Central memory CD4-positive, alpha-beta T cell (primary cell): ENCODE measurements at places on chromosomes 1 and 21.
A peak's percentile ranks its signal among the peaks of the same experiment; 100 is the strongest.

DNA sequence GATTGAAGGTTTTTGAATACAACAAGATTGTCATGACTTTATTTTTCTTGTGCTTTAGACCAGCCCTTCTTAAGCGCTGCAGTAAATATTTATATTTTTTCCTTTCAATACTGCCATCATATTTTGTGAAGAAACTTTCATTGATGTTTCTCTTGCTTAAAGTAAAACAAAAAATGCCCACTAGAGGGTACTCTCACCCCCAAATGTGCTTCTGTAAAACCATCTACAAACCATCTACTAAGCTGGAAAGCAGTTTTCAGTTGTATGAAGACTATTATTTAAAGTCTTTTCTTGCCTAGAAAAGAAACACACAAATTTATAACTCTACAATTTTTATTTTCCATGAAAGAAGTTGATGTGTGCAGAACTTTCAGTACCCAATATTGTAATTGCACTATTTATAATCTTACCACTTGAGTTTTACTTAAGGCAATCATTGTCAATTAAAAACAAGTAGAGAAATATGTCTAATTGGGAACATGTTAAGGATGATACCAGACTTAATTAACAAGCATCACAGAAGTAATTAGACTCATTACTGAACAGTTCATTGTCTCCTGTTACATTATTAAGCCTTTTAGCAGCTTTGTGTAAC is 10.7 kb downstream of the LEPR start:
- DNase-seq, result peak; percentile 7

DNA sequence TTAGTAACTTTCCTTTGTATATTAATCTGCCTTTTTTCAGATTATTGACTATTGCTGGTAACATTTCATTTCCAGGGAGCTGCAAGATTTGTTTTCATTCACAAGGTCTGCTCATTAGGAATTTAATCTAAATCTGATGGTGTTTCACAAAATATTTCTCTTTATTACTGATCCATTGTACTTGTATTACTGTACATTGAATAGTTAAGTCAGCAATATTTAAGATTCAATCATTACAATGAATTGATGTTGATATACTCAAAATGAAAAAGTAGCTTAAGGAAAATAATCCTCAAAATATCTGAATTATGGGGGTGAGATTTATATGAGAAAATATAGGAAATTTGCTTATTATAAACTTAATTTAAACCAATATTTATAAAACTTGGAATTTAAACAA is 308.6 kb upstream of the PBX1 start:
- no peak for DNase-seq

GRCh38 chr1:119873135-119874015 is 22.9 kb downstream of the ADAM30 start:
- no peak for DNase-seq

DNA sequence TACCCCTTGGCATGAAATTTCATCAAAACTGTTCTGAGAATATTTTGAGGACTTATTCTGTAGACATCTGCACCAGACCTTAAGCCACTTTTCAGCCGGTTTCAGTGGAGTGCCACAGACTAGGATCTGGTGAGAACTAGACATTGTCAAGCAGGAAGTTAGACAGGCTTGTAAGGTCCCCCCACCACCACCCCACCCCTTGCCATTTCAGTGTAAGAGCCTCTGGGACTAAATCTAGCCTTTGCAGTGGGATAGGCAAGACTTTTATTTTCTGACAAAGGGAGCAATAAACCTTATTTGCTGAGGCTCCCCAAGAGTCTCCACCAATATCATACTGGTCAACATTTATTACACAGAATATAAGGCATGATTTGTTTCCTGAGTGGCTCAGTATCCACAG is 77.9 kb upstream of the EXO1 start:
- DNase-seq, result no peak

- no peak for DNase-seq
Observed at GRCh38 chr1:46522184-46522968, 29.1 kb downstream of the KNCN start.

DNA sequence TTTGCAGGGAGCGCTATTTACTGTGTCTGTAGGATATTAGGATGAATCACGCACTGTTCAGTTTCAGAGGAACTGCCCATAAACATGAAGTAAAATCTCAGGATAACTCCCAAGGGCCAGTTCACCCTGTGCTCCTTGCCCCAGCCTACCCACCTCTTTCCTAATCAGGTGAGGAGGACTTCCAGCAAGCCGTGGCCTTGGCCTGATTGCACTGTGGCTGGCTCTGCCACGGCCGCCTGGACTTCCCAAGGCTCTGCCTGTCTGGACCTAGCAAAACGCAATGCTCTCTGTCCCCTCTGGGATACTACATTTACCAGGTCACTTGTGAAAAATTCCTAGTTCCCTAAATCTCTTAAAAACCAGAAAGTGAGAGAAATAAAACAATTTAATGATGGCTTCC is 7.4 kb upstream of the ASCL5 start:
- DNase-seq, result no peak

- no peak for DNase-seq
Observed at GRCh38 chr1:159469921-159470533, 30.5 kb downstream of the OR10J1 start.

DNA sequence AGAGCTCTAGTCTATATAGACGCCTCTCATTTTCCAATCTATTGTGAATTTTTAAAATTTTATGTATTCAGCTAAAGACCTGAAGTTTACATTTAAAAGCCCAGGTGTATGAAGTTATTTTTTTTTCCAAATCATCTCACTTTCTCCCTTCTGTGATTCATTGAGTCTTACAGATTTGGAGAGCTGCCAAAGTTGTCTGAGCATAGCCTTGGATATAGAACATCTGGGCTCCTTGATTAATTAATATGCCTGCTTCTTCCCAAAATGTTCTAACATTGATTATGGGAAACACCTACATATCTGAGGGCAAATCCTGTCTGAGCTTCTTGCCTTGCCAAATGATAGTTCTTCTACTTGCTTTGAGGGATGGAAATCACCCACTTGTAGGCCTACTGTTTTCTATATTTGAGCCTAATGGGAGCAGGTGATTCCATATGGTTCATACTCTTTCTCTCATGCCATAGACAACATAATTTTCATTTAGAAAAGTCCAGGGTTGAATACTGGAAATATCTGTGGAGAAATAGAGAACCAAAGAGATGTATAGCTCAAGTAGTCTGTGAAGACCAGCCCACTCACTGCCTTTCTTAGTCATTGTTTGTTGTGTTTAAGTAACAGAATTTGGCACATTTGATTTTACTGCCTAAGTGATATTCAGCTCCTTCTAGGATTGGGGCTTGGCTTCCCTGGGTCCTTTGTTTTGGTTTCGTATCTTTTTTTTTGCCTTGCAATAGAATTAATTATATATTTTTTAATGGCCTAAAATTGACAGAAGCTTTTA is 46.2 kb downstream of the MACF1 start:
- no peak for DNase-seq

- DNase-seq, result no peak
Observed at GRCh38 chr1:192869308-192869940, 60.6 kb downstream of the RGS2 start.

DNA sequence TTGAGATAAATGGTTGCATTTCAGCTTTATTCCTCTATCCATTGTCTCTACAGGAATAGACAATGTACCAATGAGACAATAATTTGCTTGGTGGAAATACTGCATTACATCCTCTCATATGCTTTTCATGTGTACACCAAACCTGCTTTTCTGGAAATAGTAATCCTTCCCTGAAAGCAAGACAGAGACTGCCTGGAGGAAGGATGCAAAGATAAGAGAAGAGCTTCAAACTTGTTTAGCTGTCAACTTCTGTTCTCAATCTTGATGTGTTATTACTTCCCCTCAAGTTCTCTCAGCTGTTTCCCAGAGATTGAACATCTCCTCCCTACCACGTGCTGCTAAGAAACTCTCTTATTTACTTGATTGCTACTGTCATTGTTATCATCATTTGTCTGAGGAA is 1125.4 kb upstream of the TMPRSS15 start:
- no peak for DNase-seq

DNA sequence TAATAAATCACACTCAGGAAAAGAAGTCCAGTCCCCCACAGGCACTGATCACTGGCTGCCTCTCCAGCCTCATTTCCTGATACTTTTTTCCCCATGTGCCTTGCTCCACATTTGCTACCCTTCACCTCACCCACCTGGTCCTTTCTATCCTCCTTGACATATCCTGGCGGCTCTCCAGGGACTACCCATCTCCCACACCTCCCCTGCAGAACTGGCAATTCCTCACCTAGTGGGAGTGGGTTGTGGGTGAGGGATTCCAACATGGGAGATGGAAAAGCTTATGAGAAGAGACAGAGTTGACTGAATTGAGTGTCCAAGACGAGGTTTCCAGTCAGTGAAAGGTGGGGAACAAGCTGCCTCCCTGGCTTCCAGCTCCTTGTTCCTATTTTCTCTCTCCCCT is 69.6 kb downstream of the FCRL5 start:
- DNase-seq, result no peak

- DNase-seq, result no peak
Observed at GRCh38 chr1:117670976-117671780, 65.3 kb downstream of the TENT5C start.

DNA sequence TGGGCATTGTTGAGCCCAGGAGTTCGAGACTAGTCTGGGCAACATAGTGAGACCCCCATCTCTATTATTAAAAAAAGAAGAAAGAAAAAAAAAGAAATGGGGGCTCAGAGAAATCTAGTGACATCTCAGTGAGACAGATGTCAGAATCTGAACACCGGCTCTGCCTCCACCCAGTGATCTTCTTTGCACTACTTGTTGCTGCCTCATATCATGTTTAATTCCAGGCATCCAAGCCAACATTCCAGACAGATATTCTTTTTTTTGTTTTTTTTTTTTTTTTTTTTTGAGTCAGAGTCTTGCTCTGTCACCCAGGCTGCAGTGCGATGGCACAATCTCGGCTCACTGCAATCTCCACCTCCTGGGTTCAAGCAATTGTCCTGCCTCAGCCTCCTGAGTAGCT is 5.0 kb upstream of the ARL8A start:
- no peak for DNase-seq

- no peak for DNase-seq
Observed at GRCh38 chr1:202663131-202663530, 47.1 kb downstream of the SYT2 start.

GRCh38 chr1:63955370-63956145 is 181.7 kb downstream of the ROR1 start:
- no peak for DNase-seq

- no peak for DNase-seq
Observed at GRCh38 chr1:24727501-24728216, 17.6 kb upstream of the CLIC4 start.

DNA sequence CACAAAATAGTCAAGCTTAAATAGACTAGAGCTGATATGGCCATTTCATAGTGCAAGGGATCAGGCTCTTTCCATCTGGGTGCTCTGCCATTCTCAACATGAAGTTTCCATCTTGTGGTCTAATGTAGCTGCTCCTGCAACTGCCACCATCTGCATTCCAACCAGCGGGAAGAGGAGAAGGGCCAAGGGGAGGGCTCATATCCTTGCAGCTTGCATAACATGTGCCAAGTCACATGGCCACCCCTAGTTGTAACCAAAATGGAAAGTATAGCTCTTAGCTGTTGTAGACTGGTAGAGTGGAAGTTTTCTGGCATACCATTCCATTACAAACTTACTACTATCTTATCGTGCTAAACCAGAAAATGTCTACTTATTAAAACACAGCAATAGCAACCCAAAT is 38.9 kb upstream of the IVNS1ABP start:
- DNase-seq, result no peak

DNA sequence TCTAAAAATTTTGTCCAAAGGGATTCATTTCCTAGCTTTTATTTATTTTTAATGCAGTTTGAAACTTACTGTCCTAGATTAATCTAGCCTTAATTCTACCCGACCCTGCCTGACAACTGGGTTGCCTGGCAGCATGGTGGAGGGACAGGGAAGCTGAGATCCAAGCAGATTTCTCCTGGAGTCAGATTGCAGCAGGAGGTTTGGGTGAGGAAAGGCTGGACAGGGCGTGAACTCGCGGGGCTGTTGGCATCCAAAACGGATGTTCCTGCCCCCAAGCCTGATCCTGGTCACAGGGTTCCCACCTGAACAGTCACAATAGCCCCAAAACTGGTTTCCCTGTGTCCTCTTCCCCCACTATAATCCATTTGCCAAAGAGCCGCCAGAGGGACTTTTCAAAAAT is 23.2 kb downstream of the TCEA3 start:
- DNase-seq, result no peak

DNA sequence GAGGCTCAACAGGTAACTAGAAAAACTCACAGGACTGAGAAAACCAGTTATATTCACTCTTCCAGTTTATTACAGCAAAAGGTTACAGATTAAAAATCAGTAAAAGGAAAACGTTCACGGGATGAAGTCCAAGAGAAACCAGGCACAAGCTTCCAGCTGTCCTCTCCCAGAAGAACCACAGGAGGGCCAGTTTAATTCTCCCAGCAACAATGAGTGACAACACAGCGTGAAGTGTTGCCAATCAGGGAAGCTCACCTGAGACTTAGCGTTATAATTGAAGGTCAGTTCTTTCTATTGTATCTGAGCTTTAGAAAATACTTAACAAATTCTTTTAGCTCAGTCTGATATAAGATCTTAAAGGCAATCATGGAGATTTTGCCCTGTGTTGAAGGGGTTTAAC is 65.2 kb upstream of the TNR start:
- no peak for DNase-seq
